Retina (tissue), 1 donor: ENCODE measurements at places on chromosomes 5 and 9.
A peak's percentile ranks its signal among the peaks of the same experiment; 100 is the strongest.

GRCh38 chr5:150404941-150405816 is 7.5 kb downstream of the CD74 start:
- DNase-seq, result no peak

DNA sequence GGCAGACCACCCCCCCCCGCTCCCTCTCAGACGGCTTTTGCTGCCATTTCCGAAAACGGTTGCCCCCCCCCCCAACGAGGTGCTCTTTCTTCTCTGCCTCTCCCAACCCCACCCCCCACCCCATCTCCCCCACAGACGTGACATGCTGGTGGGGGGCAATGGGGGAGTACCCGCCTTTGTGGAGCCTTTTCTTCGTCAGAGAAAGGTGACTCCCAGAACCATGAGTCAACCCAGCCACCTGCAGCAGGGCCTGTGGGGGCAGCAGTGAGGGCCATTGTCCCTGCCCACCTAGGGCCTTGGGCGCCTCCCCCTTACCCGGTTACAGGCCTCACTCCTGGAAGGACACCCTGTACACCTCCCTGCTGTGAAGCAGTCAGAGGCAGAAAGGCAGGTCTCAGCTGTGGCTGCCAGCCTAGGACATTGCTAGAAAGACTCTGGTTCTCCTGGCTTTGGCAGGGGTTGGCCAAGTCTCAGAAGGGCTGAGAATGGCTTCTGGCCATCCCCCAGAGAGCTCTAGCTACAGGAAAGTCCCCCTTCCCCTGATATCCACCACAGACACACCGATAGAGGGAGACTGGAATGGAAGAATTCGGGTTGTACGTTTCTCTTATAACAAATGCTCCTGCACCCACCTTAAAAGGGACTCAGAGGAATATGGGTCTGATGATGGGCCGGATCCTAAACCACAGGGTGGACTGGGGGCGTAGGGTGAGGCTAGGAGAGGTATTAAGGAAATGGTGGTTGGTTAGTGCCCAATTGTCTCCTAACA is 2.2 kb downstream of the DNAJB5 start:
- no peak for DNase-seq

GRCh38 chr5:151718646-151719045 is 31.9 kb upstream of the SPARC start:
- DNase-seq, result no peak

- no peak for DNase-seq
Measured at GRCh38 chr5:2914022-2914661, 162.7 kb upstream of the IRX2 start.

- no peak for DNase-seq
Measured at GRCh38 chr9:136773386-136774044, 9.2 kb upstream of the LCN15 start.

GRCh38 chr5:12690361-12690760 is 786.1 kb upstream of the CTNND2 start:
- no peak for DNase-seq

GRCh38 chr5:73278693-73279092 is 105.7 kb downstream of the TMEM174 start:
- DNase-seq, result no peak

DNA sequence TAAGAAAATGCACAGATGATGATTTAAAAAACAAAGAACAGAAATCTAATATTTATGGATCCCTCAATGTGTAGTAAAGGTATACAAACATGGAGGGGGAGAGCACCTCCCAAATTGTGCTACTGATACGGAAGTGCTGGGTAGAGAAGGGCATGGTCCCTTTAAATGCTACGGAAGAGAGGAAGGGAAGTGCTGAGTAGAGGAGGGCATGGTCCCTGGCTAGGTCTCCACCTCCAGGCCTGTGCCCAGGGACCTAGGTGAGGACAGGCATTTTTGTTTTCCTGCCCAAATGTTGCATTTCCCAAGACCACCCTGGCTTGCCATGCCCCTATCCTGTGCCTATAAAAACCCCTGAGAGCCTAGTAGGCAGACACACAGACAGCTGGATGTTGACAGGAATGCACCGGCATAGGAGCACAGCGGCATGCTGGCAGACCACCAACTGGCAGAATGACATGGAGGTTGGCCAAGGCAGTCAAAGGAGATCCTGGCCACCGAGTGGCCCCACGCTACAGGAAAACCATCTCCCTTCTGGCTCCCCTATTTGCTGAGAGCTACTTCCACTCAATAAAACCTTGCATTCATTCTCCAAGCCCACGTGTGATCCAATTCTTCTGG is 62.1 kb upstream of the SPDL1 start:
- DNase-seq, result no peak

DNA sequence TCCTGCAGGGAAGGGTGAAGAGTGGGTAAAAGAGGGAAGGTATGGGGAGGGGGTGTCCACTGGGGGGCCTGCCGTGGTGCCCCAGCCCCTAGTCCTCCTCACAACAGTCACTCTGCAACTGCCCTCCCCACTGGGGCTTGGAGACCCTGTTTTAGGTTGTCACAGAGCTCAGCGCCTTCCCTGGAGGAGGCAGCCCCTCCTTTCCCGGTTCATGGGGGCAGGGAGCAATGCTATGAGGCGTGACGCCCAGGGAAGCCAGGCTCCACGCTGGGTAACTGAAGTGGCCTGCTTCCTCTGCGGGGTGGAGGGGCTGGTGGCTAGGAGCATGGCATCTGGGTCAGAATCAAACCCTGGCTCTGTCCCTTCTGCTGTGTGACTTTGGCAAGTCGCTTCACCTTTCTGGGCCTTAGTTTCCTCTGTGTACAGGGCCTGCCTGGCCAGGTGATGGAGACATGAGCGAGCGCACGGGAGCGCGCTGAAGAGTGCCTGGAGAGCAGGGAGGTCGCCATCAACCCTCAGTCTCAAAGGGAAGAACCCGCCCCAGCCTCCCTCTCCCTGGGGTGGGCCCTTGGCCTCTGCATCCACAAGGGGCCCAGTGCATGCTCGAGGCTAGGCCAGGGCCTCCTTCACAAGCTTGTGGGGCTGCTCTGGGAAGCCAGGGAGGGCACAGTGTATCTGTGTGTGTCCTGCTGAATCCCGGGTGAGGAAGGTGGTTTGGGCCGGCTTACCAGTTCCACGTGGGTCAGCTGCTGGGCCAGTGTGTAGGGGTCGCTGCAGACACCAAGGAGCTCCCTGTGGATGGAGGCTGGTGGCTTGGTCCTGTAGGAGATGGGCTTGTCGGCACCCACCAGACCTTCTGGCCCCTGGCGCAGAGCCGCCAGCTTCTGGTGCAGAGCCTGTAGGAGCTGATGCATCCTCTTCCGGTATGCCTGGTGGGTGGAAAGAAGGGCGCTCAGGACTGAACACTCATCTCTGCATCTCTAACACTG is 56.4 kb upstream of the RNF130 start:
- no peak for DNase-seq

DNA sequence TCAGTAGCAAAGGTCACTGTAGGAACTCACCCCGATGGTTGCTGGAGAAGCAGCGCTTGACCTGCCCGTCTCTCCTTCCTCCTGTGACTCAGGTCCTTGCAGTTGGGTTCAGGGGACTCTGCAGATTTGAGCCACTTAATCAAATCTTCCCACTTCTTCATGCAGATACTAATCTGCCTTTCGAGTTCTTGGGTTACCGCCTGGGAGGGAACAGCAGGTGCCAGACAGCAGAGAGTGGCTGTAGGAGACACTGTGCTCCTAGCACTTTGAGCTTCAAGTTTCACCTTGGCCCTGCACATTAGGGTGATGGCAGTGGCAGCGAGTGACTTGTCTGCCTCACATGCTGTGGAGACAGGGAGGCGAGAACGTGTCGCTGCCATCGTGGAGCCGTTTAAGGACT is 478.3 kb downstream of the PSAT1 start:
- peak; percentile 22 for DNase-seq

GRCh38 chr5:132459983-132460838 is 30.4 kb downstream of the IRF1 start:
- DNase-seq, result no peak

GRCh38 chr5:123037104-123037418 is 536 bp upstream of the PPIC start:
- no peak for DNase-seq

DNA sequence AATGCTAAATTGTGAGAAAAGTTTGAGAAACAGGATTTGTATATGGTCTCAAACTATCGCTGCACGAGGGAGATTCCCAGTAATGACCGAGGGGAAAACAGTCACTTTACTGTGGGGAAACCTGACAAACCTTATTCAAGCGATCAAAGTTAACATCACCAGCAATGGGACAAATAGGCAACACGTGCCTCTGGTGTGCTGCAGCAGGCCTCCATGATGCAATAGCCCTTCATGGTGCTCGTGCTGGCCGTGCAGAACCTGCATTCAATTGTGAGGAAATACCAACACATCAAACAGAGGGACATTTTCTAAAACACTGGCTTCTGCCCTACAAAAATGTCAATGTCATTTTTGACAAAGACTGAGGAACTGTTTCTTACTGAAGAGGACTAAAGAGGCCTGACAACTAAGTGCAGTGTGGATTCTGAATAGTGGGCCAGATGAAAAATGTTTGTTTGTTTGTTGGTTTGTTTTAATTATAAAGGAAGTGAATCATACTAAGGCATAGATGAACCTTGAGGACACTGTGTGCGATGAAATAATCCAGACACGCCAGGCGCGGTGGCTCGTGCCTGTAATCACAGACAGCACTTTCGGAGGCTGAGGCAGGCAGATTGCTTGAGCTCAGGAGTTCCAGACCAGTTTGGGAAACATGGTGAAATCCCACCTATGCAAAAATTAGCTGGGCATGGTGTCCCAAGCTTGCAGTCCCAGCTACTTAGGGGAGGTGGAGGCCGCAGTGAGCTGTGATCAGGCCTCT is 17.6 kb upstream of the MARCHF6 start:
- no peak for DNase-seq

- DNase-seq, result no peak
Measured at GRCh38 chr9:103152473-103152872, 157.3 kb downstream of the CYLC2 start.

- no peak for DNase-seq
Measured at GRCh38 chr5:115778417-115778816, 38.0 kb downstream of the CDO1 start.

GRCh38 chr5:56064984-56065383 is 70.2 kb upstream of the IL6ST start:
- no peak for DNase-seq

DNA sequence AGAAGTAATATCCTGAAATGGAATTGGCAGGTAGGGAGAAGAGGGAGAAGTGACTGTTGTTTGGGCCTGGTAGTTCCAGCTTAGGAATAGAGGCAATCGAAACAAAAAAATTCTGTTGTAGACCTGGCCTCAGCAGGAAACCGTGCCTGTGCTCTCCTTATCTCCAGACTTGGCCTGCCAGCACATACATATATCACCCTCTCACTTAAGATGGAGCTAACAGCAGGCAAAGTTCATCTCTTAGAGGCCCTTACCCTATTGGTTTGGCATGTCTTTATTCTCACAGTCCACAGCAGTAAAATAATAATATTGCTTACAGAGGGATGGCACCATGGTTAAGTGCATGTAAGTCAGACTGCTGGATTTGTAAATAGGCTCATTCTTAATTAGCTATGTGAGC is 19.6 kb upstream of the TNC start:
- no peak for DNase-seq

- DNase-seq, result no peak
Measured at GRCh38 chr9:100486479-100487176, 13.7 kb downstream of the TMEFF1 start.

- no peak for DNase-seq
Measured at GRCh38 chr5:178765753-178766300, 35.4 kb upstream of the ZNF354A start.

DNA sequence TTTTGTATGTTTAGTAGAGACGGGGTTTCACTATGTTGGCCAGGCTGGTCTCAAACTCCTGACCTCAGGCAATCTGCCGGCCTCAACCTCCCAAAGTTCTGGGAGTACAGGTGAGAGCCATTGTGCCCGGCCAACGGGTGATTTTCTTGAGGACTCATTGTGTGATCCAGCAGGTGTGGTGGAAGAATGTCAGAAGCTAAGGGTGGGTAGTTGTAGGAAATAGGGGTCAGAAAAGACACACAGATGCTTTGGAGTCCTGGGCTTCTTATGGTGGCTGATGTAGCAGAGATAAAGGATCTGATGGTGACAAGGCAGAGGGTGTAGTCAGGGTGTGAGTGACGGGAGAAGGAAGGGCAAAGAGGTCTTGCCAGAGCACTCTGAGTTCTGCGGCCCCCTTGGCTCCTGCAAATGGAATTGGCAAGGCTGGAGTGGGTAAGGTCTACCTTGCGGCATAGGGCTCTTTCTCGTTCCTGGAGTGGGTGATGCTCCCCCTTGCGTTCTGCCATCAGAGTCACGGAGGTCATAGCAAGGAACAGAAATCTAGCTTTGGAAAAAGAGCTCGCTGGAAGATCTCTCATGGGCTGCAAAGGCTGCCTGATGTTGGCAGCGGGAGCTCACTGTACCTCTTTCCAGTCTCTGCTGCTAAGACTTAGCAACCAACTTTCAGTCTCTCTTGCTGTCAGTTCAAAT is 97.2 kb downstream of the SREK1 start:
- peak; percentile 17 for DNase-seq

GRCh38 chr9:100724886-100725285 is 147.0 kb downstream of the CAVIN4 start:
- peak; percentile 53 for DNase-seq

- DNase-seq, result peak; percentile 85
Measured at GRCh38 chr9:129458663-129459546, 162.0 kb downstream of the C9orf50 start.

- no peak for DNase-seq
Measured at GRCh38 chr5:36653044-36653705, 46.8 kb downstream of the SLC1A3 start.

DNA sequence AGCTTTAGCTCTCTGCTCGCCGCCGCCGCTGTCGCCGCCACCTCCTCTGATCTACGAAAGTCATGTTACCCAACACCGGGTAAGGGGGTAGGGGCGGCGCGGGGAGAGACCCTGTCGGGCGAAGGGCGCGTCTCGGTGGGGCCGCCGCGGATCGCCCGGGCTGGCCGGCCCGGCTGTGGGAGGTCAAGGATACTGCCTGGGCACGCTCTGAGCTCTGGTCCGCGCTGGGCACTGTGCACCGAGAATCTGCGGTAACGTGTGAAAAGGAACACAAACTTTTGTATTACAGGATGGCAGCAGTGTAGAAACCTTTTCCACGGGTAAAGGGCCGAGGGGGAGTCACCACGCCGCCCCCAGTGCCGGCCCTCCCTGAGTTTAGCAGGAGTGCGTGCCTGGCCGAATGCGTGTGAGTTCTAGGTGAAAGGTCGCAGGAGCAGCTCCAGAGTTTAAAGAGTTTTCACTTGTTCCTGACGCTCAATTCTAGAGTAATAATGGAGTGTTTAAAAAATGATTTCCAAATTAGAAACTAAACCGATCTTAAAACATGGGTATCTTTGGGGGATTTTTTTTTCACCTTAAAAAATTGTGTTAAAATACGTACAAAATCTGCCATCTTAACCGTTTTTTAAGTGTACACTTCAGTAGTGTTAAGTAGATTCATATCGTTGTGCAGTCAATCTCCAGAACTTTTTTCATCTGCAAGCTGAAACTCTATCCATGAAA is at the start of gene HSDL2:
HSDL2 (plus strand) TSS at position 7 of the 723 bp plus-strand sequence; CDS start at position 63, 56 bp downstream.
- DNase-seq, result peak; percentile 17
